ENCODE measurements at places on chromosomes 2 and 18.
A peak's percentile ranks its signal among the peaks of the same experiment; 100 is the strongest.

GRCh38 chr2:147451902-147452515, 392.8 kb upstream of the ACVR2A start:
- DNase-seq, result no peak

DNA sequence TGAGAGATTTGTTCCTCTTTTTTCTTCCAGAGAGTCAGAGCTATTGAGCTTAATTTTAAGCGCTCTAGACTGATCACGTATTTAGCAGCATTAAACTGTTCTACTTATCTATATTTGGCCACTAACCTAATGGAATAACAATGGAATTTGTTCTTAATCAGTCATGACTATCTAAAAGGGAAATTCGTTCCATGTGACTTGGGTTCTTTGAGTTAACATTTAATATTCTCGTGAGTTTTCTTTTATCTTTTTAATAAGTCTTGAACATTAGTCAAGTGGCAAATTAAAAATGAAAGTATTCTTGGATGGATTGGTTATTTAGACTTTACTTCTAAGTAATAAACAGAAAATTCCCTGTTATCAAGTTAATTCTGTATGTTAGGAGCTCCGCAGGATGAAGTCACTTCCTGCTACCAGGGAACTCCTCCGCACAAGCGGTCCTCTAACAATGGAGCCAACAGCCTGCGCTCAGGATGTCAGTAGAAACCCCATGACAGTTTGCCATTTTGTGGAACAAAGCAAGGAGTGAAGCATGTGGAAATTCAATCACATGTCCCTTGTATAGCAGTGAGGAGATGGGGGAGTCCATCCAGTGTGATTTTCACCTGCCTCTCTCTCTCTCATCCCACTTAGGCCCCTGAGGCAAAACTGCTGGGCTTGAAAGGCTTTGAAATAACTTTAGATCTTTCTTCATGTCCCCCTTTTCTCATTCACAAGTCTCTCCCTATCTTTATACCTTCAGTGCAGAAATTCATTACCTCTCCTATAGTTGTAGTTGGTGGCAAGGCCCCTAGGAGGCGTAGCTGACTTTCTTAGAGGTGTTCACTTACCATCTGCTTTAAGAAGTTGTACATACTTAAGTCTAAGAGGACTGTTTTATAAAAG, 138.1 kb downstream of the WDR7 start:
- peak; percentile 2 for DNase-seq

- DNase-seq, result no peak
These were observed 146.5 kb downstream of the FAM210A start for GRCh38 chr18:13579874-13580273.

GRCh38 chr2:66547887-66548286, 113.0 kb downstream of the MEIS1 start:
- no peak for DNase-seq

DNA sequence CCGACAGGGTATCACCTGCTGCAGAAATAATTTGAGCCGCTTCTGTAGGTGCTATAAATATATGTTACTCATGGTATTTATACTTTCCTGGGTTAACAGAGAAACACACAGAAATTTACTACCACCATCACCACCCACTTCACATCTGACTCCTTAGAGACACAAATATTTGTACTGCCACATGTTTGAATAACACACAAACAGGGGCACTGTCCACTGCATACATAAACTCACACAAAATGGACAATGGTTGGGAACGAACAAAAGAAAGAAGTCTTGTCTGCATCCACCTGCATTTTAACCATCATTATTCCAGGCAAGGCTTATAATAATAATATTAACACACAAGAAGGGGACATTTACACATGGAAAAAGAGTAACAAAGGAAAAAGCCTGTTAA, 24.0 kb downstream of the IMMT start:
- DNase-seq, result no peak

DNA sequence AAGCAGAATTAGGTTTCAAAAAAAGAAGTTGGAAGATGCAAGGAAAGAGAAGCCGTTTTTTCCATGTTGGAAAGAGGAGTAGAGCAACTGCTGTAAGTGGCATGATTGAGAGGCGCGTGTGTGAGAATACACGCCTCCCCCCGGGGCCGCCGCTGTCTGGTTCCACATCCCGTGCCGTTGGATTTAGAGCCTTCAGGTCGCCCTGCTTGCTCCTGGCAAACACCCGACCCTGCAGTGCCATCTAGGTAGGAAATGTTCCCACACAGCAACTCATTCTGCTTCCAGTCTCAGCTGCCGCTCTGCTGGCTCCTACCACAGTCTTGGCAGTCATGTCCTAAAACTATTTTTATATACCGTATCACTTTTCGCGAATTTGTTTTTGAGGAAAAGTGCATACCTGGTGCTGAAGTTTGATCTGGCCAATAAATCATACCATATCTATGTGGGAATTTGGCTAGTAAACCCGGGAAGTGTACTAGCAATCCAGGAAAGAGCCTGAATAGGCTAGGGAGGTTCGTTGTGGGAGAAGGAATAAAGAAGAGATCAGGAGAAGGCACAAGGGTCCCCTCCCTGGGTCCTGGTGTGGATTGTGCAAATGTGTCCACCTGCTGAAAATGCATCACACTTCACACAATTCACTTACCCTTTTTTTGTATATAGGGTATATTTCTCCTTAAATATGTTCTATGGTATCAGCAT, 372.7 kb downstream of the FBXO15 start:
- DNase-seq, result no peak

GRCh38 chr2:49289711-49290110, 135.4 kb upstream of the FSHR start:
- no peak for DNase-seq

DNA sequence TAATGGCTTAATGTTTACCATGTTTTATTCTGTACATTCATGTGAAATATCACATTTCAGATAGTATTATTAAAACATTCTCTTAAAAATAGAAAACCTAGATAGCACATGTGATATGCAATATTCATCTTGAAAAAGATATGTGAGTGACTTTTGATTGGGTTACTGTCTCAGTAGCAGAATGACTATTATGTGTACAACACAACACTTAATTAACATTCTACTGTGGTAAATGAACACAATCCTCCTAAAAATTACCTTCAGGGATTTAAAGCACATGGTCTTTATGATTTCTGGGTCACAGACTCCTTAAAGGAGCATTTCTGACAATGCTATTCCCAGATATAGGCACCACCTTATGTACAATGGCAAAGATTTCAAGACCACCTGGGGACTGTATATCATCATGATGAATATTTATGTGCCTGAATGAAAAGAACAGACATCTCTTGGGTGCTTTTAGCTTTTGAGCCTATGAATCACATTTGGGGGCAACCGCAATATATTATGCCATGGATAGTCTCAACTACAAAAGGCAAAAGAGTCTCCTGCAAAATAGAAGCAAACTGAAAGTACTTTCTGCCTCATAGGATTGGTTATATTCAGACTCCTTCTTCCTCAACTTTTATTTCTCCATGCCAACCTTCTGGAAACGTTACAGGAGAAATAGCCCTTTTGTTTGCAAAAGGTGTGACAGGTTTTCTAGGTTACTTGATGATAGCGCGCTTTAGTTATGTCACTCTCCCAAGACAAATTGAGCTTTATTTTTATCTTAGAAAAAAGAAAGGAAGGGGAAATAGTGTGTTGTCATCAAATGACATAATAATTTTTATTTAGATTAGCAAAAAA, 259.0 kb downstream of the CALCRL start:
- no peak for DNase-seq

DNA sequence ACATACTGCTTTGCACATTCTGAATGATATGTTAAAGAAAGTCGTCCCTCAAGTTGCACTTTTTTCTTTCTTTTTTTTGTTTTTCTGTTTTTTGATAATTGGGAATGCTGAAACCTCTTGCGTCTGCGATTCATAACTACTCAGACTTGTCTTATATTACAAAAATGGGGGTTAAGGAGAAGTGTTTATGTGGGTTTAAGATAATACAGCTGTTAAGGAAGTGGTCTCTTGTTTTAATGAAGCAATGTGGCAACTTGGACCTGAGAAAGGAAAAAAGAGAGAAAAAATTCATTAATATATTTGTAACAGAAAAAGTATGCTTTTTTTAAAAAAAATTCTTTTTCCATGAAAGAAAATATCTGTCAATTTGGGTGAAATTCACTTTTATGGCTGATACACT, 268.5 kb upstream of the CCDC68 start:
- DNase-seq, result no peak
